GM03348 (cell line): ENCODE measurements at places on chromosomes 7 and 10.

- DNase-seq: peak; percentile 60
Measured at GRCh38 chr10:6920072-6921019, 340.3 kb upstream of the PRKCQ start.

DNA sequence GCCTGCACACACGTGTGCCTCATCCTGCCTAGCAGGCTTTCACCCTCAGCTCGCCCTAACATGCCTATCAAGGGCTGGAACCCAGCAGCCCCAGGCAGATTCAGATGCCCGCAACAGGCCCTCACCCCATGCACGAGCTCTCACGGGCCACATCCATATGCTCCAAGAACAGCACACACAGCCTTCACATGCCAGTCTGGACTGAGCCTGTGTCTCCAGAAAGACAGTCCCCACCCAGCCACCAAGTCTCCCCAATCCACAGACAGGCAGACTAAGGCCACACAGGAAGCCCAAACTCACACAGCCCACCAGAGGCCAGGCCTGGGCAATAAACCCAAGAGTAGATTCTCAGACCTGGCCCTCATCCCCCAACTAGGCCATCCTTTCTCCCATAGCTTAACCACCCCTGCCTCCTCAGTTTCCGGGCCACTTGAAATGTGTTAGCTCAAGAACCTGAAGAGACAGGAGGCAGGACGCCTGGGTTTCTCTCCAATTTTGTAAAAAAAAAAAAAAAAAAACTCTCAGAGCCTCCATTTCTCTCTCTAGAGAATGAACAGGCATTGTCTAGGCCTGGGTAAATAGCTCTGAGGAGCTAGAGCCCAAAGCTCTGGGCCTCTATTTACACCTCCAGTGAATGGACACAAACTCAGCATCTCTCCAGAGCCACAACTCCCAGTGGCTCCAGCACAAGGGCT is 6.8 kb downstream of the LDB1 start:
- no peak for DNase-seq

DNA sequence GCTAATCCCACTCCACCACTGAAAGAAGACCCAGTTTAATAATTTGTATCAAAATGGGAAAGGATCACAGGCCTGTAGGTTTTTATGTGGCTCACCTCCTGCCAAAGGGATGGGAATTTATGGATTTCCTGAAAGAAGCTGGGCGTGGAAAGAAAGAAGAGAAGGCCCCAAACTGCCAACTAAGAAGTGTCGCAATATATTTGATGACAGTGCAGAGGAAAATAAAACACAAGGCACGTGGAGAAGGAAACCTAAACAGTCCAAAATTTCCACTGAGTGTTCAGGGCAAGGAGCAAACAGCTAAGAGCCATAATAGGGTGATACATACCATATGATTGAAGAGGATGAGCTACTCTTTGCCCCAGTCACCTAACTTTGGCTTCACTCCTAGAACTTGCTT is 667.2 kb downstream of the GATA3 start:
- DNase-seq: no peak

DNA sequence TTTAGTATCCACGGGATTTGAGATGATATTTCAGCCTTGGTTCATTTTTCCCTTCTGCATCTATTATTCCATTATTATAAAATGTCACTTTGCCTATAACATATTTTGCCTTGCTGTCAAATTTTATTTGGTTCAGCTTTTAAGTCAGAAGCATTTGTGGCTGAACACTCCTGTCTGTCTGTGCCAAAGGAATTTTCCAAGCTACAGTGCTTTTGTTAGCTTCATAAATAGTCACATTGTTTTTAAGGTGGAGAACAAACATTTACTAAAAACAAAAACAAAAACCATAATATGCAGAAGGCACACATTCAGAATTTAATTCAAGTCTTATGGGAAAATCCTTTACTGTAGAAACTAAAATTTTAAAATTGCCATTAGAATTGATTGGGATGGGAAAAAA is 33.8 kb upstream of the ELMO1 start:
- no peak for DNase-seq
